ENCODE measurements at places on chromosomes 13 and 19. TPM values are rescaled to one million over a fixed set of nuclear protein-coding genes. Genes with fewer than 3 reads are reported as not detected.

Gene CEACAM3
- total RNA-seq, result not detected

Gene ZNF835
- 4.7 TPM for total RNA-seq

Gene GNG7
- total RNA-seq, result 2.3 TPM

Gene FGF21
- total RNA-seq, result not detected

Gene CYP4F2
- not detected for total RNA-seq
